ENCODE measurements at places on chromosomes 5 and 9.

- DNase-seq, result no peak
These were observed 24.2 kb downstream of the SLC1A1 start for GRCh38 chr9:4514252-4515128.

- DNase-seq, result no peak
These were observed 14.9 kb downstream of the ZNF474 start for GRCh38 chr5:122144236-122144635.

GRCh38 chr5:139898981-139899380 is 103.4 kb downstream of the PSD2 start:
- DNase-seq, result no peak

DNA sequence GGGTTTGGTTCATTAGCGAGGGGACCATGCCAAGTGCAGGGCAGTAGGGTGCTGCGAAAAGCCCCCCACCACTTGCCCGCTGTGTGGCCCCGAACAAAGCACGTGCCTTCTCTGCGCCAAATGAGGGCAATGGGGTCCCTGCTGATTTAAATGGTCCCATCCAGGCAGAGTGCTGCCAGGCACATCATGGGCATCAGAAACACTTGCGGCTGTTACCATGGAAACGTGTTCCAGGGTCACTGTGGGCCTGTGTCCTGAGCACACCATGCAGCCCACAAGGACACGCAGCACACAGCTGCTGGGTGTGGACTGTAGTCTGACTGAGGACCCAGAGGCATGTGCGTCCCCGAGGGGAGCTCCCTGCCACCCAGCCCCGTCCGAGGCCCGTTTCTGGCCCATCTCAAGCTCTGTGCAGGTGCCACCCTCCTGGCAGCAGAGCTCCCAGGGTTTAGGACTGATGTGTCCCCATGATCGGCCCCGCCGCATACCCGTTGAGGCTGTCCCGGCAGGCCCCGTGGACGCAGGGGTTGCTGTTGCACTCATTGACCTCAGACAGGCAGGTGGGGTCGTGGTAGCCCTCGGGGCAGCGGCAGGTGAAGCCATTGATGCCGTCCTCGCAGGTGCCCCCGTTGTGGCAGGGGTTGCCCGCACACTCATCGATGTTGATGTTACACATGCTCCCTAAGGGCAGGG is 31.3 kb upstream of the SEC16A start:
- no peak for DNase-seq

DNA sequence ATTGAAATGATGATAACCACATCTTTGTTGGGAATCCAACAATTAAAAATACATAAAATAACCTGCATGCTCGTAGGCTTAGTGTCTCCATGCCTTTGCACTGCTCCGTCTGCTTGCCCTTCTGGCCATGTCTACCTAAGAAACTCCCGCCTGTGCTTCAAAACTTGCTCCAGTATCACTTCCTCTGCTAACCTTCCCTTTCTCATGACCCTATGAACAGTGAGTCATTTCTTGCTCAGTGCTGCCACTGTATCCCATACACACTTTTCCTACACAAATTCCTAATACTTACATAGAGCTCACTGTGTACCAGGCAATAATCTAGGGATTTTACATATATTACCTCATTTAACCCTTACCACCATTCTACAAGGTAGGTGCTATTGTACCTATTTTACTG is 33.5 kb downstream of the TMEM245 start:
- no peak for DNase-seq

GRCh38 chr9:131361202-131361833 is 32.6 kb upstream of the PRRC2B start:
- DNase-seq, result no peak

GRCh38 chr9:20990867-20991266 is 40.6 kb downstream of the HACD4 start:
- no peak for DNase-seq

GRCh38 chr5:80951366-80951765 is 8.8 kb upstream of the RASGRF2 start:
- DNase-seq, result no peak
